ENCODE measurements at places on chromosomes 12 and 14. TPM values are rescaled to one million over a fixed set of nuclear protein-coding genes. Genes with fewer than 3 reads are reported as not detected.

DNA sequence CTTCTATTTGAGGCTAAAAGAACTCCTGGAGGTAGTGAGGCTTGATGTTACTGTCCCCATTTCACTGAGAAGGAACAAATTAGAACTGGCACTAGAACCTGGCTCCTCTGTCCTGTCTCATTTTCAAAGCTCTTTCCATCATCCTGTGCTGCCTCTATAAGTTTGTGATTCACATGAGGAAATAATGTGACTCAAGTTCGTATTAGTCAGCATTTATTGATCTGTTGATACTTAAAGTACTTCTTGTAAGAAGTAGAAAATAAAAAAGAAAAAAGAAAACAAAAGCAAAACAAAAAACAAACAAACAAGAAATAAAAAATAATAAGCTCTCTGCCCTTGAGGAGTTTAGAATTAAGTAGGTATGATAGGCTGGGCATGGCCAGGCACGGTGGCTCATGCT, 2.3 kb upstream of the ESPL1 start:
- DNase-seq: no peak

- no peak for DNase-seq
Observed at GRCh38 chr14:57610631-57611030, 117.0 kb upstream of the CCDC198 start.

GRCh38 chr14:101783260-101784016, 21.9 kb downstream of the PPP2R5C start:
- DNase-seq: no peak

DNA sequence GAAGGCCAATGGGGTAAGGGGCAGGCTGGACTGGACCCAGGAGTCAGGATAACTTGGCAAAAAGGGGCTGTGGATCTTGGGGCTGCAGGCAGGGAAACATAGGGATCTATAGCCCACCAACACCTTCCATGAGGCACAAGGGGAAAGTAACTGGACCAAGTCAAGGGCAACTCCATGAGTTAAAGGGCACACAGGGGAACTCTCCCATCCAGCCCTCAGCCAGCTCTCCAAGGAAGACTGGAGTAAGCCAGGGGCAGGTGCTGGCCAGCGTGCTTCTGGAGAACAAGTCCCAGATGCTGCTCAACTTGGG, 31.3 kb upstream of the ZFP36L1 start:
- no peak for DNase-seq

DNA sequence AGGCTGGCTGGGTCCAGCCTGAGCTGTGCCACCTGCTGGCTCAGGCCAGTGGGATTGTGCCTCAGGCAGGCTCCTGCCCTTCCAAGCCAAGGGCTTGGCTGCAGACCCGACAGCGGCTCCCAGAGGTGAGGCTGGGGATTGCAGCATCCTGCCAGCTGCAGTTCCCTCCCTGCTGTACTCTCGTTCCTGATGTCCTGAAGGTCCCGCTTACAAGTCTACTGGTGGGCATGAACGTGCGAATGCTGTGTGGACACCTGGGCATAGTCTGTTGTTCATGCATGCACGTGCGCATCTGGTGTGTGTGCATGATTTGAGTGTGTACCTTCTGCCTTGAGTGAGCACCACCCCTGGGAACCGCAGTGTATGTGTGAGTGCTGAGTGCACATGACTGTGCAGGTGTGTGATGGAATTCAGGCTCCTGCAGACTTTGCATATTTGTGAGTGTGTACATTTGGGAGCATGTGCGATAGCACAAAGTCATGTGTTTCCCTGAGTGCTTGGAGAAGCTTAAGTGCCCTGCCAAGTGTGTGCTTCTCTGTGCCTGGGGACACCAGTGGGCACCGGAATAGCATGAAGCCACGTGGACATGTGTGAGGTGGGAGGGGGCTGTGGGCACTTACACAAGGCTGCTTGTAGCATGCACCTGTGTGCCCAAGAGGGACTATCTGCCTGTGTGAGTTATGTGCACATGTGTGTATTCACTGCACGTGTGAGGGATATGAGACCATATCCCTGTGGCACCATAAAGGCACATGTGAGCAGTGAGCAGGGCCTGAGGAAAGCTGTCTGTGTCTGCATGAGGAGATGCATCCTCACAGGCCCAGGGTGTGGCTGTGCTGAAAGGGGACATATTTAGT, 19.3 kb upstream of the KRT7 start:
- peak; percentile 84 for DNase-seq

- DNase-seq: no peak
Observed at GRCh38 chr12:41564816-41565215, 376.7 kb downstream of the PDZRN4 start.

The GSG1 gene
- not detected for total RNA-seq

The MSRB3 gene
- not detected for total RNA-seq

GRCh38 chr12:122135437-122136031, 38.5 kb downstream of the IL31 start:
- no peak for DNase-seq

The AICDA gene
- total RNA-seq: not detected

GRCh38 chr12:50765095-50765911, 1.4 kb downstream of the ATF1 start:
- no peak for DNase-seq

GRCh38 chr12:66197495-66197921, 8.5 kb downstream of the IRAK3 start:
- no peak for DNase-seq

DNA sequence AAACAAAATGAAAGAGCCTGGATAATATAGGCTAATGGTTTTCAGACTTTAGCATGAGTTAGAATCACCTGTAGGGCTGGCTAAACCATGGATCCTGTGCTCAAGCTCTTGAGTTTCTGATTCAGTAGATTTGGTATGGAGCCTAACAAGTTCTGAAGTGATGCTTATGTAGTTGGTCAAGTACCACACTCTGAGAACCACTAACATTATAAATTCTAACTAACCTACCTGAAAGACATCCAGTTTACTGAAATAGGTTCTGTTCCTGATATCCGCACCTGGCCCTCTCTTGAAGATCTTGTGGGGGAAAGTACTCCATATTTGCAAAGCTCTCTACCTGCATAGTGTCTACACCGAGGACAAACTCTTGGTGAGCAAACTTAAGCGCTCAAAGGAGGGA, 59.4 kb upstream of the VSX2 start:
- no peak for DNase-seq

The CLEC1B gene
- not detected for total RNA-seq

The CATSPERB gene
- total RNA-seq: 2.3 TPM

The MMP14 gene
- 4.9 TPM for total RNA-seq

GRCh38 chr12:108325549-108325948, 13.6 kb downstream of the CMKLR1 start:
- DNase-seq: no peak

DNA sequence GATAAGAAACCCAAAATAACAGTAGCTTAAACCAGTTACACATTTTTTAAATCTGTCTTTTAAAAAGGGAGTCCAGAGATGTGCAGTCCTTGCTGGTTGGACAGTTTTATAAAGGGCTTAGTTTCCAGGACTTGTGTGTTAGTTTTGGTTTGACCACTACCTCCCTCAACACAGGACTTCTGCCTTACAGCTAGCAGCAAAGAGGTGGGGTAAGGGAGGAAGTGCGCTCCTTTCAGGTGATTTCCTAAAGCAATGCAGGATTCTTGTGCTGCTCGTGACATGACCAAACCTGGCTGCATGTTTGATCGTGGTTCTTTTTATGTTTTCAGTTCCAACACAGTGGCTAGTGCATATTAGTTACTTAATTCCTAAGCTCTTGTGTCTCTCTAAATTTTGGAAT, 266.2 kb downstream of the TMTC2 start:
- DNase-seq: no peak

The RD3L gene
- not detected for total RNA-seq

- no peak for DNase-seq
Observed at GRCh38 chr14:33668066-33668465, 282.8 kb downstream of the EGLN3 start.

The PARPBP gene
- total RNA-seq: 19.0 TPM

DNA sequence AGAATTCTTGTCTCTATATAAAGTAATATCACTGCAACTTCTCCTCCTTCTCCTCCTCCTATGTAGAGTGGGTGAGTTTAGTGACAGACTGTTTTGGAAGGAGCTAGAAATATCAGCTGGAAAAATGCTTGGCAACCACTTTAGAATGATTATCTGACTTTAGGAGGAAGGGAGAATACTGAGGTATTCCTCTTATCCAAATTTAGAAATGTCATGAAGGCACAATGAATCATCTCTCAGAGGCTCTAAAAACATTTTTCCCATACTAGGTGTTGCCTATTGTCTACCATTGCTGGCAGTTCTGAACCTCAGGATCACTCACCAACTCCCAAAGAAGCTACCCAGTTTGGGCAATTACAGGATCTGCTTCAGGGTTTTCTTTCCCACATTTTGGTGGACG, 306.6 kb upstream of the ATP2B1 start:
- no peak for DNase-seq

GRCh38 chr12:76590131-76590530, 30.6 kb upstream of the OSBPL8 start:
- no peak for DNase-seq

GRCh38 chr14:97164021-97164420, 366.8 kb downstream of the VRK1 start:
- no peak for DNase-seq

The TOMM20L gene
- total RNA-seq: not detected

The SERPINA9 gene
- total RNA-seq: not detected

The KRT72 gene
- 0.67 TPM for total RNA-seq

GRCh38 chr14:51597261-51598001, 54.3 kb upstream of the FRMD6 start:
- DNase-seq: no peak

The TEX22 gene
- total RNA-seq: 6.4 TPM

DNA sequence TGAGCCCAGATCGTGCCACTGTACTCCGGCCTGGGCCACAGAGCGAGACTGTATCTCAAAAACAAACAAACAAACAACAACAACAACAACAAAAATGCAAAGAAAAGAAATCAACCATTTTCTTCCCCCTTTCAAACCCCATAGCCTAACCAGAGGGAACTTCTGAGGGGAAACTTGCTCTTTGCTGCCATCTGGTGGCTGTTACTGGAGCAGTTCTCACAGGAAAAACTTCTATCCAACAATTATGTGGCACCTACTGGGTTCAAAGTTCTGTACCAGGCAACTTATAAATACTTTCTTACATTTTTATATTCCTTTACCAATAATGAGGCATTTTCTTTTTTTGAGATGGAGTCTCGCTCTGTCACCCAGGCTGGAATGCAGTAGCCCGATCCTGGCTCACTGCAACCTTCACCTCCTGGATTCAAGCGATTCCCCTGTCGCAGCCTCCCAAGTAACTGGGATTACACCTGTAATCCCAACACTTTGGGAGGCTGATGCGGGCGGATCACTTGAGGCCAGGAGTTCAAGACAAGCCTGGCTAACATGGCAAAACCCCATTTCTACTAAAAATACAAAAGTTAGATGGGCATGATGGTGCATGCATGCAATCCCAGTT, 50.9 kb upstream of the BICDL1 start:
- DNase-seq: peak; percentile 54
